DMS53 (cell line): ENCODE measurements at places on chromosomes 3 and 15.

GRCh38 chr3:10459954-10460754, 45.2 kb downstream of the ATP2B2 start:
- DNase-seq: peak; percentile 51

DNA sequence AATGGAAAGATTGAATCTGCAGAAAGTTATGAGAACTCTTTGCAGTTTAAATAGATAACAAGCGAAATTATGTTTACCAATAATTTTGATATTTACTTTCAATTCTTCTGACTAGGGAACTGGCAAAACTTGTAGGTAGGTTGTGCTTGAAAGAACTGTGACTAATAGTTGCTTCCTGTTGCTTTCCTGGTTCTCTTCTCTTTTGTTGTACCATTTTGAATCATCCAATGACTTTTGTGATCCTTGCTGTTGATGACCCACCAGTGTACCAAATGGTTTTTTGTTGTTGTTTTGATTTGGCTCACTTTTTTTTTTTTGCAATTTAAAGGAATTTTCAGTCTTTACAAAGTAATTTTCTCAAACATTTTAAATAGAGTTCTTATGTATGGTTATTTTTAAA, 64.9 kb upstream of the DCBLD2 start:
- no peak for DNase-seq

DNA sequence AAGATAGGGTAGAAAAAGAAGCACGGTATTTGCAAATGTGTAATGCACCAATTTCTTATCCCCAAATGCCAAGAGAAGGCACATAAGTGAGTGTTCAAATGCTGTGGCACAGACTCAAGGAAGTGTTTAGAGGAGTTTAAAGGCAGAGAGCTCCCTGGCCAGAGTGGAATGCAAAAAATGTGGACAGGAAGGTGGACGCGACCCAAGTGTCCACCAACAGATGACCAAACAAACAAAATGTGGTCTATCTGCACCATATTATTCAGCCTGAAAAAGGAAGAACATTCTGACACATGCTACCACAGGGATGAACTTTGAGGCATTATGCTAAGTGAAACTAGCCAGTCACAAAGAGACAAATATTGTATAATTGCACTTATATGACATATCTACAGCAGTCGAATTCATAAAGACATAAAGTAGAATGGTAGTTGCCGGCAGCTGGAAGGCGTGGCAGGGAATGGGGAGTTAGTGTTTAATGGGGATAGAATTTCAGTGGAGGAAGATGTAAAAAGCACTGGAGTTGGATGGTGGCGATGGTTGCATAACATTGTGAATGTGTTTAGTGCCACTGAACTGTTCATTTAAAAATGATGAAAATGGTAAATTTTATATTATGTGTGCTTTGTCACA, 126.6 kb downstream of the SRGAP3 start:
- no peak for DNase-seq

DNA sequence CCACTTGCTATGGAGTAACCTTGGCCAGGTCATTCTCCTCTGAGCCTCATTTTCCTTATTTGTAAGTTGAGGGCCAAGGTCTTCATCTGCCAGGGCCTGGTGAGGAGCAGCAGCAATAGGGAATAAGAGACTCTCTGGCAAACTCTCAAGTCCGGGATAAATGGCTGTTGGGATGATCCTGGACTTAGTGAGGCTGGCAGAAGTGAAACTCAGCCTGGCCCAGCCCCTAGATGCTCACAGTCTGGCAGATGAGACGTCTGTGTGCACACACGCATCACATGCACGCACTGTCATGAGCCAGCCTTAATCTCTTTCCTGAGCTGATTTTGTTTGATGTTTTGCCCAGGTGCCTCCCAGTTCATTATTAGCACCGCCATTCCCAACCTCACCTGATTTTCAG, 26.8 kb downstream of the SLC6A6 start:
- peak; percentile 56 for DNase-seq

DNA sequence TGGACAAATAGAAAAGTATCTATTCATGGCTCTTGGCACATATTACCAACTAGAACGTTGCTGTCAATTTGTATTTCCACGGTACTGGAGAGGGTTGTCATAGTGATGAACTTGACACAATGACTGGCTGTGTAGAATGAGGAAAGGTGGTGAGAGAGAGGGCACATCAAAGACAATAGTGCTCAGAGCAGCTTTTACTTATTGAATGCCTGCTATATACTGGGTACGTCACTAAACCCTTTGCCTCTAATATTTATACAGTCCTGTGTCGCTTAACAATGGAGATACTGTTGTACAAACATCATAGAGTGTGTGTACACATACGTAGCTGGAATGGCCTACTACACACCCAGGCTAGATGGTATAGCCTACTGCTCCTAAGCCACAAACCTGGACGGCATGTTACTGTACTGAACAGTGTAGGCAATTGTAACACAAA, 8.3 kb downstream of the TMPRSS7 start:
- DNase-seq: peak; percentile 98

GRCh38 chr3:38605981-38606380, 43.5 kb downstream of the SCN5A start:
- no peak for DNase-seq

DNA sequence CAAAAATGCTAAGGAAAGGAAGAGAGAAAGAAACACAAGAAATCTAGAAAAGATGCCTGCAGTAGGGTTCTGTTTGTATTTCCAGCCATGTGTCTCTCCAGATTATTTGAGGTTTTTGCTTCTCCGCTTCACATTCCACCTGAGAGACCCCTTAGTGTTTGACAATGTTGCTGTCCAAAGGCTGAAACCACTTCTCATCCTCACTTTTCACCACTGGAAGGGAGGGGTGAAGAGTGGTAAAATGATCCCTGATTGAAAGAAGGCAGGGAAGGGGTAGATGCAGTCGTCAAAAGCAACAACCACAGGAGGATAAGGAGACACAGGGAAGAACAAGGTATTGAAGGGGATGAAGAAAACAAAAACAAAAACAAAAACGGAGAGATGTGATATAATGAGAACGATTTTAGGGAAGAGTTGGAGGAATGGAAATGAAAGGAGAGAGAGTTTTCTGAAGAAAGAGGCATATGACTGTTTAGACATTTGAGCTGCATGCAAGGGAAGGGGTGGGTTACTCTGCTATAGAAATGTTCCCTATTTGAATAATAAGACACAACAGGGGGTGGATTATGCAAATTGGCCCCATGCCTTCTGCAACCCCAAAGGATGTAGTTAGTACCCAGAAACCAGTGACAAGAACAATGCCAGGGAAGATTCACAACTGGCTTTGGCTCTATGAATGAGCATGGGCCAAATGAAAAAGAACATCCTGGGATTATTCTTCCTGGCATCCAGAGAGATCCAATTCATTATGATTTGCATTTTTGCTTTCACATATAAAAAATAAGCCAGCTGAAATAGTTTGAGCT, 235.9 kb downstream of the GAP43 start:
- no peak for DNase-seq

DNA sequence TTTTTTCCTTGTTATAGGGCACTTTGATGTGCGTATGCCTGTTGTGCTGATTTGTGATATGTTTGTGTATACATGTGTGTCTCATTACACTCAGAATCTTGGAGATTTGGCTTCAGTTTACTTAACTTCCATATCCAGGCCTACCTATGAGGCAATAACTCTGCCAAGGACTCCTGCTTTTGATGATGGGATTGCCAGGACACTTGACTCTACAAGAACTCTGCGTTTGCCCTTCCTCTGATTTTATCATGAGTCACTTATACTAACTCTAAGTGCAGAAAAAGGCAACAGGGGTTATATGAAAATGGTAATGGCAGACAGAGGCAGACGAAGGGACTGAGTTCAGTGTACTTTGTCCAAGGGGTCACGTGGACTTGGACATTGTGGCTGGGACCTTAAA, 33.6 kb downstream of the MCTP2 start:
- DNase-seq: peak; percentile 22

DNA sequence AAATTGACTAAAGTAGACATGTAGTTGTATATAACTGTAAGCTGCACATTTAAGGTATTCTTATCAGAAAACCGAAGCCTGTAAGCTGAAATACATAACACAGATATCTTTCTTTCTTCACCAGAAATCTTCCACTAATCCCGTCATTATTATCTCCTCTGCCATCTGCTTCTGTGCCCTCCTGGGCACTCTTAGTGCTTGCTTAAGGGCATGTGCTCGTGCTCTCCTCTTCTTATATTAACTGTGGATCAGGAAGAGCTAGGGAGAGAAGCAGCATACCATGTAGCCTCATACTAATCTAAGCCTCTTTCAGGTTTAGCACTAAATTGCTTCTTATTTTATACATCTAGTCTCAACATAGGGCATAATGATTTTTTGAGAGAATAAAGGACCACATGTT, 60.8 kb downstream of the RIOX2 start:
- DNase-seq: no peak

- no peak for DNase-seq
These were observed 568 bp downstream of the CDHR4 start for GRCh38 chr3:49799105-49799504.
